Left colon (tissue), 2 donors: ENCODE measurements at places on chromosomes 2 and 18.

DNA sequence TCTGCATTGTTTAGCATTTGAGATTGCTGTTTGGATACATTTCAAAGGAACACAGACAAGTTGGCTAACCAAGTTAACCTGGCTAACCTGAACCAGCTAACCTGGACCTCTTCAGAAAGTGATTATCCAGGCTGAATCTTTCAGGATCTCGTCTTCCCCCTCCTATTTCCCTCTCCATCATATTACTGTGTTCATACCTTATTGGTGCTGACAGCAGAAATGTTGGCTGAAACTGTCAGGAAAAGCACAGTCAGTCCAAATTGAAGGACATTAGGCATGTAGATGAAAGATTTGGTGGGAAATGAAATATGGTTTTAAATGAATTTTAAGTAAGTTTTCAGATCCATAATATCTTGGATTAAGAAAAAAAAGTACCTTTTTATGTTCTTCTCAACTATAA is 92.5 kb upstream of the NEUROD1 start:
- DNase-seq, result no peak

DNA sequence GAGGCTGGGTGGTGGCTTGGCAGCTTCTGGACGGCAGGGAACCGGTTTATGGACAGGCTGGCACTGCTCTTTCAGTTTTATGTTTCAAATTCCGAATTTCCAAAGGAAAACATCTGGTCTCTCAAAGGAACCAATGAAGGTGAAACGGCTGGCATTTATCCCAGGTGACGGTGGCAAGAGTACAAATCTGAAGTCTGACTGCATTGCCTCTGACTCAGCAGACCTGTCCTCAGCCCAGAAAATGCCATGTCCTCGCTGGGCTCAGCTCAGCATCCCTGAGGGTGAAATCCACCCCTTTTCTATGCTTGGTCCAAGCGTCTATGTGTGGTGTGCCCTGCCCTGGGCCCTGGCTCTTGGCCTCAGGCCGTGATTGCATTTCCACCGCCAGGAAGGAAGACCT is 38.1 kb downstream of the NAPG start:
- no peak for DNase-seq

DNA sequence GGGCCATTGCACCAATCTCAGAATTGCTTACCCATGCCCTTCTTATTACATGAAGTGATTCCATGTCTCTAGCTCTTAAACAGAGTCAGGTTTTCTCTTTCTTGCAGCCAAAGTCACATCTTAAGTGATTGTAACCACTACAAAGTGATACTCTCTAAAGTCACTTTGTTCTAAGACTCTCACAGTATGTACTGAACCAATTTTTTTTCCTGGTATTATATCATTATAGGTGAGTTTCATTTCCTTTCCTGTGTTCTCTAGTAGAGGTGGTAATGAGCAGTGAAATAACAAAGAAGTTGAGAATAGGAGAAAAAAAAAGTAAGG is 66.3 kb upstream of the DARS1 start:
- no peak for DNase-seq

DNA sequence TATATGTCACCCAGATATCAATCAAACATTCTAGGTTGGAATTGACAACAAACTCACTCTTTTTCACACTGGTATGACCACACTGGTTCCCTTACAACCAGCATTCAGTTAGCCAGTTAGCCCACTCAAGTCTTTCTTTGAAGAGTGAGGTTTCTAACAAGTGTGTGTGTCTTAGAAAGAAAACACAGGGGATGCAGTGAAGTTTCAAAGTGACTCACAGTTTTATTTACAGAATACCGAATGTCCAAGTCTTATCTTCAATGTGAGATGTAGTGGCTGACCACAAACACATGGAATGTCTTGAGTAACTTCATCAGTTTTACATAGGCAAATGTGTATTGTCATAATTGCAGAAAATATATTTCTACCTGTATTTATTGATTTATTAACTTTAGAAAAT is 274.7 kb upstream of the HNMT start:
- no peak for DNase-seq

DNA sequence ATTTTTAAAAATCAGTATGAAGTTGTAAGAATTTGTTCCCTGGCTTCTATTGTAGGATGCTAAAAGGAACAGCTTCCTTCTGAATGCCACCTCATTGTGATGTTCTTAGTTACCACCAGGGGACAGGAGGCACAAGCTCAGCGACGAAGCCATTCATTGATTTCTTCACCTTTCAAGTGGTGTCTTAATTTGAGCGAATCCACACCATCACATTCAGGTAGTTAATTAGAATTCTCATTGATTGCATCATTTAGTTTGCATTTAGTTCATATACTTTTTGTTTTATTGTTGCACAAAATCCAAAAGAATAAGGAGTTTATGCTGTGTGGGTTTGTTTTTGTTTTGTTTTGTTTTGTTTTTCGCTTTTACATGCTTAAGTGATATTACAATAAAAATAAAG is 23.1 kb downstream of the CYP27C1 start:
- no peak for DNase-seq

GRCh38 chr18:47975105-47975504 is 44.6 kb upstream of the SMAD2 start:
- no peak for DNase-seq

- DNase-seq, result peak; percentile 88
Observed at GRCh38 chr18:80147418-80148325, 38.6 kb downstream of the ADNP2 start.

- DNase-seq, result no peak
Observed at GRCh38 chr2:88693911-88694414, 2.5 kb downstream of the RPIA start.

GRCh38 chr2:133553251-133553650 is 15.0 kb downstream of the NCKAP5 start:
- no peak for DNase-seq

DNA sequence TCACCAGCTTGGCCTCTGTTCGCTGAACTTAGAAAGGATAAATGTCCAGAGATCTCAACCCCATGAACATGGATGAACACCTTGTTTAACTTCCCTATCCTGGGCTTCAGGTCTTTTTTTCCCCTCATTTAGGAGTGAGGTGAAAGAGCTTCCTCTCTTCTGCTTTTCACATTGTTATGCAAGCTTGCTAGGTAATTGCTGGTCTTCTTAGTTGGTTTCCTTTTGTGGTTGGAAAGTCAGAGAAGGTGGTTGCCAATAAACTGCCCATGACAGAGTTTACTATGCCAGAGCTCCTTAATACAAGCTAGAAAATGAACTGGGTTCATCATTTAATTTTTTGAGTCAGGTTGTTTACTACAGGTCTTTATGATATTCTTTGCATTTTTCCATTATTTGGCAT is 16.6 kb downstream of the SLC9A4 start:
- DNase-seq, result no peak

GRCh38 chr2:169714699-169715098 is 18.9 kb upstream of the KLHL23 start:
- no peak for DNase-seq

DNA sequence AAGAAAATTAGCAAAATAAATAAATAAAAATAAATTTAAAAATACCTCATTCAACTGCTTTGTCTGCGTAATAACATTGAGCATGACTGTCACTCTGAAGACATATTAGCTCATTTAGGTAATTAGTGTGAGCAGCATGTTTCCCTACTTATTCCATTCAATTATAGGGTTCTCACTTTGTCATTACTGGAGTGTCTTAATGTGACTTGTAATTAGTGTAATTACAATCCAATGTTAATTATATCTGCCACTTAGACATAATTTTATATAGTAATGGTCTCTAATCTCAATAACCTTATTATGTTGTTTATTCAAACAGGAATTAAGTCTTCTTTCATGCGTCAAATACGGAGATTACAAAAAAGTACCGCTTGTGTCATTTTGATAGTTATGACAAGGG is 893.9 kb upstream of the ACVR2A start:
- no peak for DNase-seq

GRCh38 chr18:8480506-8481328 is 128.5 kb upstream of the RAB12 start:
- DNase-seq, result no peak

GRCh38 chr18:22591222-22591621 is 173.5 kb upstream of the CTAGE1 start:
- no peak for DNase-seq

- DNase-seq, result no peak
Observed at GRCh38 chr2:141137122-141137693, 993.6 kb downstream of the LRP1B start.

- DNase-seq, result no peak
Observed at GRCh38 chr2:65053199-65053598, 3.0 kb upstream of the CEP68 start.

DNA sequence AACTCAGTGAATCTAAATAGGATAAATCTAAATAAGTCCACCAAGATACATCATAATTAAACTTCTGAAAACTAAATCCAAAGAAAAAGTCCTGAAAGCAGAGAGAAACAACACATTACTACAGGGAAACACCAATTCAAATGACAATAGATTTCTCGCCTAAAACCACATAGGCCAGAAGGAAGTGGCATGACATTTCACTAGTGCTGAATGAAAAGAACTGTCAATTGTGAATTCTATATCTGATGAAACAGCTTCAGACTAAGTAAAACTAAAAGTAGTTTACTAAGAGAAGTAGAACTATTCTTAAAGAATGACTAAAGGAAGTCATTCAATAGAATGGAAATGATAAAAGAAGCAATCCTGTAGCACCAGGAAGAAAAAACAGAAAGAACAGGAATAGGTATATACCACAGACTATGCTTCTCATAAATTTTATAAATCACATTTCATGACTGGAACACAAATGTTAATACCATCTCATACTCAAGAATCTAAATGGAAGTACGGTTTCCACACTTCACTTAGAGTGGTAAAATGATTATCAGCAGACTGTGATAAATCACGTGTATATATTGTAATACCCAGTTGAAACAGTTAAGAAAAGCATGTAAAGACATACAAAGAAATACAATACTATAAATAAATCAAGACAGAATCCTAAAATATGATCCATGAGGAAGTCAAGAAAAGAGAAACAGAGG is 46.4 kb downstream of the ASXL2 start:
- no peak for DNase-seq

- no peak for DNase-seq
Observed at GRCh38 chr18:10215446-10215845, 239.0 kb upstream of the APCDD1 start.

DNA sequence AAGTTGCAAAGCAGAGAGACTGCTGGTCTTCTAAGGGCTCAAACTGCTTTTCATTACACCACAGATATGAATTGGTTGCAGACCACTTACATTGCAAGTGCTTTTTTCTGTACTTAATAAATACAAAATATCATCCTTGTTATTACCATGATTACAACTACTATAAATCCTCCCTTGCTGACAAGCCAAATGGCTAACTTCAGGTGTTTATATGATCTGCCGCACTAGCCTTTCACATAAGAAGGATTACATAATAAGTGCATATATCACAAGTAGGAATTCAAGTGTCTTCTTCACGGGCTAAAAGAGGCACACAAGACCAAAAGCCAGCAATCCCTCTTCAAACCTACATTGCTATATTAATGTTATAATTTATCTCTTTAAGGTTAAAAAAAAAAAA is 373.0 kb downstream of the ZEB2 start:
- DNase-seq, result no peak

DNA sequence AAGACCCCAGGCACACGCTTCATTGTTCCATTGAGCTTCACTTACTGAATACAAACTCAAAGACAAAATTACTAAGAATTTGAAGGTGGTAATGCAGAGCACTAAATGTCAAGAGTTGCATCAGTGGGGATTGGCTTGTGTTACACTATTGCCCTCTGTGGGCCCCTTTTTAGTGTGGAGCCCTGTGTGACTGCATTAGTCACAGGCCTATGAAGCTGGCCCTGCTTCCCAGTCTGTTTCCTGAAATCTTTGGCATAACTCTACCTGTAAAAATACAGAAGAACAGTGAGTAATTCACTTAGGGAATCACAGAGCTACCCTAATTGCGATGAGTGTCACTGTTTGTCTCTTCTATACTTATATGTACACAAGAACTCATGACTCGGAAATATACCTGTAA is 40.0 kb upstream of the STPG4 start:
- no peak for DNase-seq

- DNase-seq, result no peak
Observed at GRCh38 chr2:120381661-120382060, 35.7 kb downstream of the INHBB start.

GRCh38 chr2:74290466-74291217 is 52.6 kb downstream of the SLC4A5 start:
- DNase-seq, result peak; percentile 46

DNA sequence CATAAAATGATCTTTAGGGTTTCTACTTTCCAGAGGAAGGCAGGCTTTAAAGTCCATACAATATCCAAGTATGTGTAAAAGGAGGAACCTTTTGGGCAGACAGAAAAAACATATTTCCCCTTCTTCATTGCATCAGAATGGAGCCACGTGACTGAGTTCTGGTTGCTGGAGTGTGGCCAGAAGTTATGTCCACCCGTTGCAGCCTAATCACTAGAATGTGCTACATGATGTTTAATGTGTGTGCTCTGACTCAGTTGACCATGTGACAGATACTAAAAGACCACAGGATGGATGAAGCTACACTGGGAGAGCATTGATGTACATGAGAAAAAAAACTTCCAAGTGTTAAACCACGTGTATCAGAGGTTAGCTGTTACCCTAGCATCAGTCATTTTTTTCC is 460.9 kb downstream of the RIT2 start:
- no peak for DNase-seq

DNA sequence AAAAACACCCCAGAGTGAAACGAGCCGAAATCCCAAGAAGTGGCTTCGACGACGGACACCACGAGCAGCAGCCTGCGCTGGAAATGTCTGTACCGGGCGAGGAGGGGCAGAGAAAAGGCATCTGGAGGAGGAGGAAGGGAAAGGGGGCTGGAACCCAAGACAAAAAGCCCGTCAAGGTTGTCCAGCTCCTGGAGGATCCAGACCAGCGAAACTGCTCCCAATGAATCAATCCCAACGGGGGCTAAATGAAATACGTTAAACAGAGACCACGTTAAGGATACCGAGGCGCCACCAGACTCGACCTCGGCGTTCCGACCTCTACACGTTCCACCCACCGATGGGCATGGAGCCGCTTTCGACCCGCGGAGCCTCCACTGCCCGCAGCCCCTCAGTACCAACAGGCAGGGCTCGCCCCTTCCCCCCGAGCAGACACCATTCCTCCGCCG is 400 bp downstream of the CCDC88A start:
- DNase-seq, result peak; percentile 29

GRCh38 chr2:127542231-127542630 is 6.7 kb downstream of the MYO7B start:
- DNase-seq, result no peak

DNA sequence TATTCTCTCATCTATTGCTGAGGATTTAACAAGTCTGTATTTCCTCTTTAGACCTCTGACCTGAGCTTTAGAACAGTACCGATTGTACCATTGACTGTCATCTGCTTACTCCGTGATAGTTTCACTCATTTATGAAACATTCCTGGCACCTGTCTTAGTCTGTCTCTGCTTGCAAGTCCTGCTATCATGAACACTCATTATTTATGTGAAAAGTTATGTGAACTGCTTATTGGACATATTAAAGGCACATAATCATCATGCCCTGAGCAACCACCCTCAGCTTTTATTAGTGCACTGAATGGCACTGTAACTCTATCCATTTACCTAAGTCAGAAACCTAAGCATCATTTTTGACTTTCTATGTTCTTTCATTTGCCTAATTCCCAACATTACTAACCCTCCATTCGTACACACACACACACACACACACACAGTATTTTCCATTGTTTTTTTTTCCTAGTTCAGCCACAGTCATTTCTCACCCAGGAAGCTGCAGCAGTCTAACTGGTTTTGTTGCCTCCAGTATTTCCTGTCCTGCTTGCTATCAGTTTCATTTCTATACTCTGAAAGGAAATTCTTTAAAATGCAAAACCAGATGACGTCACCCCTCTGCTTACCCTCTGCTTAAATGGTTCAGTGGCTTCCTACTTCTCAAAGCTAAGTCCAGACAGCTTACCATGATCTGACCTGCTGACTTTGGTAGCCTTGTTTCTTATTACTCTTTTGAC is 146.1 kb downstream of the HAUS1 start:
- peak; percentile 59 for DNase-seq
